CD4-positive, alpha-beta T cell treated with Interleukin-6 at 100 ng/mL for 8 hours (primary cell): ENCODE measurements at places on chromosomes 11 and 22.

GRCh38 chr11:87722756-87723565 lies 452.3 kb downstream of the RAB38 start:
- DNase-seq, result no peak

- no peak for DNase-seq
These were observed 9.8 kb upstream of the SPI1 start for GRCh38 chr11:47387944-47388696.

GRCh38 chr11:36431429-36432092 lies 78.5 kb downstream of the TRAF6 start:
- DNase-seq, result peak; percentile 50

DNA sequence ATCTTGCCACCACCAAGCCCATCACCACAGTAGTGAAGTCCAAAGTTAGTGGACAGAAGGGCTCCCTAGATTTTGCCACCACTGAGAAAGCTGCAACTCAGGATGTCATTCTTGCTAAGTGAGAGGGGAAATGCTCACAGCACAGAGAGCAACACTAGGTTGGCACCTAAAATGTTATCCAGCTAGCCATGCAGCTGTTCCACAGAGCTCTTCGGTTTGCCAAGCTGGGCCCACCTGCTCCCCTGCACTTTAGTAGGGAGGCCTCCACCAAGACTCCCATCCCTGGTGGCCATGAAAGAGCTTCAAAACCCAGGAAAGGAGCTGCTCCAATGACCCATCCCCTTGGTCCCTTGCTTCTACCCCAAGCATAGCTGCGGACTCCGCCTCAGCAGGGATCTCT lies 63.8 kb downstream of the TRIM29 start:
- no peak for DNase-seq

GRCh38 chr11:14643697-14644225 lies at the start of gene PDE3B:
Gene PDE3B (plus strand): TSS chr11:14643804. CDS start chr11:14644076, 272 bp downstream.
- DNase-seq, result peak; percentile 72

GRCh38 chr11:10294290-10294953 lies 403 bp upstream of the SBF2 start:
- no peak for DNase-seq

- no peak for DNase-seq
These were observed 60.6 kb downstream of the NXPE2 start for GRCh38 chr11:114738954-114739353.

DNA sequence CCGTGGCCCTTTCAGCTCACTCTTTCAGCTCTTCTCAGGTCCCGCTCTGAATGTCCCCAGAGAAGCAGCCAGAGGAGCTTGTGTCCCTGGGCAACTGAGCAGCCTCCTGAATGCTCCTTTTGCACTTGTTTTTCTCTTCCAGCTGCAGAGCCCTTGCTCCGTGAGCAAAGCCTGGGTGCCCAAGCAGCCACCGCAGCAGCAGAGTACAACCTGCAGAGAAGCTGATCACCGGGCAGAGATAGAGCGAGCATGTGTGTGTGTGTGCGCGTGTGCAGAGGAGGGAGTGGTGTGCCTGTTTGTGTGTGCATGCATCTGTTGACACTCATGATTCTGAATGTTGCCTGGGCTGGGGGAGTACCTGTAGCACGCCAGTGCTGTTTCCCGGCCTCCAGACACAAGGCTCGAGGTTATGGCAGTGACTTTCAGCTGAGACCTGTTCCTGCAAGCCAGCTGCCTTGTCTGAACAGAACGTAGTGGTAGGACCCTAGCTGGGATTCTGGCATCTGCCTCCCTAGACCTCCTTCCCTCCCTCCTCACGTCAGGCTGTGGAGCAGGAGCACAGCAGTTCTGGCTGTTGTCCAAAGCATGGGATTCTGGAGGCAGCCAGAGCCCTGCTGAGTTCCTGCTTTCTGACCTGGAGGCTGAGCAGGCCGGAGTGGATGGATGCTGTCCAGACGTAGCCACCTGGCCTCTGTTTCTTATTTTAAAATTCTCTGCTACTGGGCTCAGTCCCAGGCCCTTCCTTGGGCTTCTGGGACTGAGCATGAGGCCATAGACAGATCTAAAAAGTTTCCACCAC lies 4.5 kb upstream of the MAPK8IP1 start:
- DNase-seq, result no peak

- DNase-seq, result no peak
These were observed 608 bp downstream of the NIPSNAP1 start for GRCh38 chr22:29580200-29580810.

DNA sequence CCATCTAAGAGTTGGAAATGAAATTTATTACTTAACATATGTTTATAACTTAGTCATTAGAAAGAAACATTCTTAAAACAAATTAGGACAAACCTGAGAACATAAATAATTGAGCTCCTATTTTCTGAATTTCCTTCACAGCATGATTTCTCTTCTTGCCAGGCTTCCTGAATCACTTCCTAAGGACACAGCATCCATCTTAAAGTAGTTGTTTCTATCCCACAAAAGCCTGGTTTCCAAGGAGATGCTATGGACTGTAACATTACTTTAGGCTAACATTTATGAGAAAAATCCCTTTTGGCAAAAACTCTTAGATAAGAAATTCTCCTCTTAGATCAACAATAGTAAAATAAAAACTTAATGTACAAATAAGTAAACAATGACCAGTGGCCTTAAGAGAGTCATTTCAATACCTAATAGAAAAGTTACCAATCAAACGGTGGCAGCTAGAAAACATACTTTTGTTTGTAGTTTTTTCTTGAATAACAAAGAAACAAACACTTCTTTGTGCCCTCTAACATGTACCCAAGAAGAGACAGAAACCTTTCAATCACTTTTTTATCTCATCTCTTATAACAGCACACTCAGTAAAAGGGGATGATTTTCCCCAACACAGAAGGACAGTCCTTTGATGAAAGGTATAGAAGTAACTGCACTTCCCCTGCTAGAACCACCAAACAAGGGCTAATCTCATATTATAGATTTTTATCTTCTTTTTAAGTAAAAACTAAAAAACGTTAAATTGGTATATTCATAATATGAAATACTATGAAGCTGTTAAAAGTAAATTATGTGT lies 74.5 kb downstream of the TTC28 start:
- DNase-seq, result no peak

GRCh38 chr22:37146051-37146385 lies 3.7 kb downstream of the IL2RB start:
- no peak for DNase-seq

DNA sequence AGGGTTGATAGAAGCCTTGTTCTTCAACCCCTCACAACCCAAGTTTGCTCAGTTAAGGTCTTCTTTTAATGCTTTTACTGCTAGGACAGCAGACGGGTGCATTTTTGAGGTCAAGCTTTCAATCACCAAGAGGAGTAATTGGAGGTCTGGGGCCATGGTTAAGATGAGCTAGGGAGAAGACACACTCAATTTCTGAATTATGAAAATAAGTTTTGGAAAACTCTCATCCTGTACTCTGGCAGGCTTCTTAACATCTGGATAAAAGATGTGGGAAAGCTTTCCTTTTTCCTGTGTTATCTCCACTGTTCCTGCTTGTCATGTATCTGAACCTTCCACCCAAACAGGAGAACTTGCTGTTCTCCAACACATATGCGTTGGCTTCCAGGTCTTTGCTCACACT lies 9.7 kb downstream of the ABTB2 start:
- DNase-seq, result no peak

DNA sequence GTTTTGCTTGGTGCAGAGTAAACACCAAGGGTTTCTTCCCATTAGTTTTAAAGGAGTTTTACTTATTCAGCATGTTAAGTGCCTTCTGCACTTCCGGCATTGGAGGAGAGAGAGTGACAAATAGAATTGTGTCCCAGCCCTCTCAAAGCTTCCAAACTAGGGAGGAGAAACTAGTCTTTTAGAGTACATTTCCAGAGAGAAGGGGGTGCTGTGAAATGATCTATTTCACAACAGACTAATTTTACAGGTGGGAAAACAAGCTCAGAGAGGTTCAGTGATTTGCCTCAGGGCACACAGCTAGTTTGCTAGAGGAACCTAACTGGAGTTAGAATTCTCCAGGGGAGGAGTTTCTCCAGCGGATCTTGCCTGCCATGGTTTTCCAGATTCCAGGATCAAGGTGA lies 12.6 kb downstream of the MPST start:
- DNase-seq, result no peak

- DNase-seq, result no peak
These were observed 20.7 kb downstream of the RPUSD4 start for GRCh38 chr11:126190792-126191191.

DNA sequence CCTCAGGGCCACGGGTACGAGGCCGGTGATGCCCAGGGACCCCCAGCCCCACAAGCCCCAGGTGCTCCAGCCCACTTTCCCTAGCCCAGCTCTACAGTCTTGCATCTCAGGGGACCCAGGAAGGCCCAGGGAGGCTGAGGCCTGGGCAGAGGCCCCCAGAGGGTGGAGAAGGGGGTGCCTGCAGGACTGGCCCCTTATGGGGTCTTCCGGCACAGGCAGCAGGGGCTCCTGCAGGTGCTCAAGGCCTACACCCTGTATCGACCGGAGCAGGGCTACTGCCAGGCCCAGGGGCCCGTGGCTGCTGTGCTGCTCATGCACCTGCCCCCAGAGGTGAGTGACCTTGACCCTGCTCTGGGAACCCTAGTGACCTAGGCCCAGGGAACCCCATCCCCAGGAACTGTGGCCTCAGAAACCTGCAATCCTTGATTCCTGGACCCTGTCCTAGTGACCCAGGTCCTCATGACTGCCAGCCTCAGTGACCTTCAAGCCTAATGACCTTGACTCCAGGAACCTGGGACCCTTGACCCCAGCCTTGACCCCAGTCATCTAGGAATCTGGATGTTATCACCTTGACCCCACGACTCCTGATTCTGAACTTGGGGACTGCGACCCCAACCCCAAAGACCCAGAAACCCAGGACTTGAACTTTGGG lies 1.9 kb downstream of the TBC1D10C start:
- no peak for DNase-seq

DNA sequence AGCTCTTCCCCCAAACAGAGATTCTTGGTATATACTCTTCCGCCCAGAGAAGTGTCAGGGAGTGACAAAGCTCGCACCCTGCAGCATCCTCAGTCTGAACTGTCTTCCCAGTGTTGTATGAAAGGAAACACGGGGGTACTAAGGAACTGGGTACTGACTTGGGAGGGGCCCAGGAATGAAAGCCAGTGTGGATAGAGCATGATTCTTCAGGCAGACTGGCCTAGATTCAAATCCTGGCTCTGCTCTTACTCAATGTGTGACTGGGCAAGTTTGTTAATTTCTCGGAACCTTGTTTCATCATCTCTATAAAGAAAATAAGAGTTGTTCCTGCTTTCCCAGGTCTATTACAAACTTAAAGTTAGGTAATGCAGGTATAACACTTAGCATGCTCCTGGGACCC lies 266.0 kb upstream of the NARS2 start:
- no peak for DNase-seq

DNA sequence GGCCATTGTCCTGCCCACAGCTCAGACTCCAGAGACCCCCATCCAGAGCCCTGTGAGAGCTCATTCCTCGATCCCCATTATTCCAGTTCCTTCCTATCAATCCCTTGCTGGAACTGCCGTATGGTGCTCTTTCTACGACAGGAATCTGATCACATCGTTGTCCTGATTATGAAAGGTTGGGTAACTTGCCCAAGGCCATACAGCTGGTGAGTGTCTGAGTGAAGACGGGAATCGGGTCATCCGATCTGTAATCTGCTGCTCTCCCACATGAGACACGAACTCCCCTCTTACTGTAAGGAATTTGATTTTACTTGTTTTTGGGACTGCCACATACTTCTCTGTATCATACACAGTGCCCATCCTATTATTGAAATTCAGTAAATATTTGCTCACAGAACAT lies 149.1 kb downstream of the OPCML start:
- no peak for DNase-seq

- no peak for DNase-seq
These were observed 154.1 kb downstream of the DDX10 start for GRCh38 chr11:108818971-108819370.

GRCh38 chr11:66248903-66249302 lies 19.5 kb upstream of the RAB1B start:
- no peak for DNase-seq

- no peak for DNase-seq
These were observed 352.9 kb upstream of the B3GAT1 start for GRCh38 chr11:134764966-134765365.

DNA sequence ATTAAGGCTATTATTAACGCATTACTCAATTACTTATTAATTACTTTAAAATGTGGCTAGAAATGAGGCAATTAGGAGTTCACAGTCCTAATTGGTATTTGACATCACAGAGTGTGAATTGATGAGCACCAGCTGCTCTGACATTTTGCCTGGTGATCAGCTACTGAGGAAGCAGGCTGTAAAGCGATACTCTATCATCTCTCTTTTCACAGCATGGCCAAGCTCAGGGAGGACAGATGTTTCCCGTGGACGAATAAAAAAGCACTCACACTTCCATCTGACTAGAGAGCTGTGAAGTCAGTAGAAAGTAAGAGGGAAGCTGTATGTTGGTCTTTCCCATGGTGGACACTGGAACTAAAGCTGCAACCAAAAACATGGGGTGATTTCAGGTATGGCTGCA lies 29.1 kb upstream of the SYT9 start:
- no peak for DNase-seq

DNA sequence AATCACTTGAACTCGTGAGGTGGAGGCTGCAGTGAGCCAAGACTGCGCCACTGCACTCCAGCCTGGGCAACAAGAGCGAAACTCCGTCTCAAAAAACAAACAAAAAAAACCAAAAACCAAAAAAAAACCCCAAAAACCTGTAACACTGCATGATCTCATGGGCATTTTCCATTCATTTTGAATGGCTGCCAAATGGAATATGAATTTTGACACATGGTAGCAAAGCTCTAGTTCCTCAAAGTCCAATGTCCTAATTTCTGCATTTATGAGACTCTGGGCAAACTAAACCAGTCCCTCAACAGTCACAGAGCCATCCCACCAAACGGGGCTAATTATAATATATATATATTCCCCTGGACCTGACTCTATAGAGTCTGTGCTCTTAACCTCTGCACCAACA lies 61.8 kb downstream of the SGSM3 start:
- no peak for DNase-seq

DNA sequence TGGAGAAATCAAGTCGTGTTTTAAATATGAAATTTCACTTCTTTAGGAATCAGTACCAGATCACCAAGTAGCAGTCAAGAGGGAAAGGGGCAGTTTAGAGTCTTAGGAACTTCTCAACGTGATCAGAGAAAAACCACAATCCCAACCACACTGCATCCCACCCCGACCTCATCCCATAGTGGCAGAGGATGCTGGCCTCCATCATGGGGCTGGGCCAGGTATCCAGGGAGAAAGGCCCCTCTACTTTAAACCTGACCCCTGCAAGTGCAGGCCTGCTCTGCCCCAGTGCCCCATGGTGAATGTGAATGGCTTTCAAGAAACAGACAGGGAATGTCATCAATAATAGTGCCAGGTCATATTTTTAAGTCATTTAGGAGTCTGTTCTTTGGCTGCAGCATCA lies 12.1 kb downstream of the CHST1 start:
- no peak for DNase-seq

- no peak for DNase-seq
These were observed 7.1 kb downstream of the DCPS start for GRCh38 chr11:126310992-126311310.

- no peak for DNase-seq
These were observed 10.5 kb upstream of the TTLL12 start for GRCh38 chr22:43197271-43197941.

- DNase-seq, result no peak
These were observed 34.8 kb upstream of the MYOD1 start for GRCh38 chr11:17684550-17684949.
